ENCODE measurements at places on chromosomes 3 and 15.

- no peak for DNase-seq
Observed at GRCh38 chr15:65254758-65255157, 31.9 kb downstream of the PARP16 start.

DNA sequence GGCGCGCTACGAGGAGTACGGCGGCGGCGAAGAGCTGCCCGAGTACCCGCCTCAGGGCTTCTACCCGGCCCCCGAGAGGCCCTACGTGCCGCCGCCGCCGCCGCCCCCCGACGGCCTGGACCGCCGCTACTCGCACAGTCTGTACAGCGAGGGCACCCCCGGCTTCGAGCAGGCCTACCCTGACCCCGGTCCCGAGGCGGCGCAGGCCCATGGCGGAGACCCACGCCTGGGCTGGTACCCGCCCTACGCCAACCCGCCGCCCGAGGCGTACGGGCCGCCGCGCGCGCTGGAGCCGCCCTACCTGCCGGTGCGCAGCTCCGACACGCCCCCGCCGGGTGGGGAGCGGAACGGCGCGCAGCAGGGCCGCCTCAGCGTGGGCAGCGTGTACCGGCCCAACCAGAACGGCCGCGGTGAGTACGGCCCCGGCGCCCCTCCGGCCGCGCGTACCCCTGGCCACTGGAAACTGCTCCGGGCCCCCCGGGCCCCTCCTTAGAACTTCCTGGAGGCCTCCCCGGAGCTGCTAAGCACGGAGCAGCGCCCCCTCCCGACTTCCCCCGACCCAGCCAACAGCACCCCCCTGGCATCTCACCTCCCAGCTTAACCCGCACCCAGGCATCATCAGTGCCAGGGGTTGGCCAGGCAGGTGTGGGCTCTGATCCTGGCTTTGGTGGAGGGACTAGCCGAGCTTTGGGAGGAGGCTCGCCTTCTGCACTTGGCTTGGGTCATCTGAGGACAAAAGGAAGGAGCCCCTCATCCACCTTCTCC, 1.4 kb downstream of the LOXL1 start:
- DNase-seq = peak; percentile 79

GRCh38 chr3:4742359-4742758, 236.9 kb upstream of the BHLHE40 start:
- no peak for DNase-seq

DNA sequence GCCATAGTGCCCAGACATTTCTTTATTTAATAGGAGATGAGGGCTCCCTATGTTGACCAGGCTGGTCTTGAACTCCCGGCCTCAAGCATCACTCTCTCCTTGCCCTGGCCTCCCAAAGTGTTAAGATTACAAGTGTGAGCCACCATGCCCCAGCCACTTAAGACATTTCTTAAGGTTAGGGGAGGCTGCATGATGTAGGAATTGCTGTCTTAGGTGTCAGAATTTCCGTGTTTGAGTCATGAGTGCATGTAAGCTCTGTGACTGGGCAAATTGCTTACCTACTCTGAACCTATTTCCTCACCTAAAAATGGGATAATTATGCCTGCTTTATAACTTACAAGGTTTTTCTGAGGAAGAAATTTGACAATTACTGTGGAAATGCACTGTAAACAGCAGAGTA, 34.2 kb upstream of the SIAH2 start:
- no peak for DNase-seq

DNA sequence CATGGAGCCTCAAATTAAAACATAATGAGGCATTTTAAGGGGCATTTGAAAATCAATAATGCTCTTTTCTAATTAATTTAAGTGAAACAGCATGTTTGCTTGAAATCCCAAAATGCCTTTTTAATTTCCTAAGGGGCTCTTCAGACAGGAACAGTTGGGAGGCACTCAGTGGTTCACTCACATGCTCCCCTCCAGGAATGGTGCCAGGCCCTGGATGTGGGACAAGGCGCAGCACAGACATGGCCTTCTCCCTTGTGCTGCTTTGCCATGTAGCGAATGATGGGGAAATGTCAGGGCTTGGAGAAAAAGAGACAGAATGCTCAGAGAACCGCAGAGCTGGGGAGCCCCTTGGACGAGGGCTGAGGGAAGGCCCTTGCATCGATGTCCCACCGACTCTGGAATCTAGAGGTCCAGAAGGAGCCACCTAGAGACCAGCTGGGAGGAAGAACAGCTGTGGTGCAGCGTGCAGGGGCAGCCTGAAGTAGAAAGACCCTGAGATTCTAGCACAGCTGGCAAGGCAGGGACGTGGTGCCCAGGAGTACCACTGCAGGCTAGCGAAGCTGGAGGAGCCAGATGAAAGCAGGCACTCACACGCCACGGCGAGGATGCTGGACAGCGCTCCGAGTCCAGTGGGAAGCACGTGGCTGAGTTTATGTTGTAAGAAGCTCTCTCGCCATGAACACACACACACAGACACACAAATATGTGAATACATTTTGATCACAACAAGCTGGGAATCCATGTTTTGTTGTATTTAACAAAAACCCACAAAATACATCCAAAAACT, 27.0 kb downstream of the NSMCE3 start:
- peak; percentile 53 for DNase-seq

DNA sequence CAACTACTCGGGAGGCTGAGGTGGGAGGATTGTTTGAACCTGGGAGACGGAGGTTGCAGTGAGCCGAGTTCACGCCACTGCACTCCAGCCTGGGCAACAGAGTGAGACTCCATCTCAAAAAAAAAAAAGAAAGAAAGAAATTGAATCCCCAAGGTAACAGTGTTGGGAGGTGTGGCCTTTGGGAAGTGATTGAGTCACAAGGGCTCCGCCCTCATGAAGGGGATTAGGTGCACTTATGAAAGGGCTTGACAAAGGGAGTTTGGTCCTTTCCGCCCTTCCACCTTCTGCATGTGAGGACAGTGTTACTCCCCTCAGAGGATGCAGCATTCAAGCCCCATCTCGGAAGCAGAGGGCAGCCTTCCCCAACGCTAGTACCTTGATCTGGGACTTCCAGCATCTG, 21.3 kb downstream of the POC1A start:
- DNase-seq = no peak

- no peak for DNase-seq
Observed at GRCh38 chr3:37930495-37930894, 60.1 kb upstream of the VILL start.

GRCh38 chr15:42275780-42276391, 2.7 kb upstream of the TMEM87A start:
- DNase-seq = peak; percentile 12

GRCh38 chr3:32743934-32744333, 58.9 kb downstream of the CNOT10 start:
- no peak for DNase-seq

DNA sequence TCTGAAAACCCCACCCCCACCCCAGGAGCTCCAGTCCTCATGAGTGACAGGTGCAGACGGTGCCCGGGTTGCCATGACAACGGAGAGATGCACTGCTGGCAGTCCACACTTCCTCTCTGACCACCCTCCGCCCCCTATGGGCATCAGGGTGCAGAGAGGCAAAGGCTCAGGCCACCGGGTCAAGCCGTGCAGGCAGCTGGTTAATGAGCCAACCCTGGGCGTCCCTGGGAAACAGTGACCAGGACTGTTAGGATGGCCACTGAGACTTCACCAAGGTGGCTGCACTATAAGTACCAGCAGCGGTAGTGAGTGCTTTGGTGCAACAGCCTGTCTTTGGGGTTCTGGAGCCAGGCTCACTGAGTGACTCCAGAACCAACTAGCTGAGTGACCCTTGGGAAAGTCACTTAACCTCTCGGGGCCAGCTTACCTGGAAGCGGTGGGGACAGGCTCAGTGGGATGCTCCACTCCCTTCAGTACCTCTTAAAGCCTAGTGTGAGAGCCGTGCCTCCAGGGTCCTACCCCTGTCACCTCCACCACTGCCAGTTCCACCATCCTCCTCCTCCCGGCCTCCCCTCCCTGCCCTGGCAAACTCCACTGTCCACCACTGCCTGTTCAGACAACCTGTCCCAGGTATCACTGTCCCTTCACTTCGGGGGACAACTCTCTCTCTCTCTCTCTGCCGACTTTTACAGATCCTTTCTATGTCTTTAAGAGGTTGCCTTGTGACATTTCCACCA, 121.0 kb upstream of the PRR20G start:
- DNase-seq = no peak

DNA sequence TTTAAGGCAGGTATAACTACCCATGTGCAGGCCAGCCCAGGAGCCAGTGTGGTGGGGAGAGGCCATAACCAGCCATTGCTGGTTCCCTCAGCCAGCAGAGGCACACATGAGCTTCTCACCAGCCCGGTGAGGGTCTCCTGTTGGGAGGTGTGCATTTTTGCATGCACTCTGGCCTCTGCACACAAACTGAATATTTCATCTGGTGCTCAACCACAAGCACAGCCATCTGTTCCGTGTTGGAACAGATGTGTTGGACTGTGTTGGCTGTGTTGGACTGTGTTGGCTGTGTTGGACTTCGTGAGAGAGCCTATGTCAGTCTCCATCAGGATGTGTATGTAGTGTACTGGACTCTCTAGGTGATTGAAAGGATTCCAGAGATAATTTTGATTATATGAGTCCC, 67.2 kb downstream of the RPL39L start:
- no peak for DNase-seq

GRCh38 chr15:69538379-69538778, 85.8 kb downstream of the RPLP1 start:
- no peak for DNase-seq

- DNase-seq = no peak
Observed at GRCh38 chr3:158368271-158368670, 202.7 kb upstream of the MLF1 start.

DNA sequence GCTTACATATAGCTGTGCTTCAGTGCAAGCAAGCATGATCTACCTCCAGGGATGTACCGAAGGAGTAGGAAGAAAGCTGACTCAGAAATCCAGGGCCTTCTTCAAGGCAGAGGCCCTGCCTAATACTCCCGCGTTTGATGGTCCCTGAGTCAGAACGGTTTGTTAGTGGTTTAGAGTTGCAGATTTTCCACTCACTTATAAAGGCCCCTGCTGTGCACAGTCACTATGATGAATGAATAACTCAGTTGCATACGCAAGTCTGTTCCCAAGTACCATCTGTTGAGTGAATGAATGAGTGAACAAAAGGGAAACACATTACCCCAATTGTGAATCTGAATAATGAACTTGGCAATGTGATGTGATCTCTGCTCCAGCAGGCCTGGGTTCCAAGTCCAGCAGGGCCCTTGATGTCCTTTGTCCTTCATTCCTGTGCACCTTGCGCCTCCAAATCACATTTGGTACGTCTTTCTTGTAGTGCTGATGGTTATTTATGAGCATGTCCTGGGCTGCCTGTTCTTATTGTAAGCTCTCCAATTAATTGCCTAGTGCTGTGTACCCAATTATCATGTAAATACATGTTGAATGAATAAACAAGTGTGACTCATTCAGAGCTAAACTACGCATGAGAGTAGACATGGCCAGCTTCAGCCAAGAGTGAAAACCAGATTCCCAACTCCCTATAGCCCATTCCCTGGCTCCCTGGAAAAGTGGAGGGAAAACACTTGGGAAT, 85.3 kb upstream of the LIMD1 start:
- DNase-seq = peak; percentile 64

DNA sequence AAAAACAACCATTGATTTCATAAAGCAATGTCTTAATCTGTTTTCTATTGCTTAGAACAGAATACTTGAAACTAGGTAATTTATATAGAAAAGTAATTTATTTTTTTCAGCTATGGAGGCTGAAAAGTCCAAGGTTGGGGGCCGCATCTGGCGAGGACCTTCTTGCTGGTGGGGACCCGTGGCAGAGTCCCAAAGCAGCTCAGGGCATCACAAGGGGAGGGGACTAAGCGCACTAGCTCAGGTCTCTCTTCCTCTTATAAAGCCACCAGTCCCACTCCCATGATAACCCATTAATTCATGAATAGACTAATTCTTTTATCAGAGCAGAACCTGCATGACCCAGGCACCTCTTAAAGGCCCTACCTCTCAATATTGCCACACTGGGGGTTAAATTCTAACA, 87.2 kb upstream of the KLF13 start:
- DNase-seq = no peak

DNA sequence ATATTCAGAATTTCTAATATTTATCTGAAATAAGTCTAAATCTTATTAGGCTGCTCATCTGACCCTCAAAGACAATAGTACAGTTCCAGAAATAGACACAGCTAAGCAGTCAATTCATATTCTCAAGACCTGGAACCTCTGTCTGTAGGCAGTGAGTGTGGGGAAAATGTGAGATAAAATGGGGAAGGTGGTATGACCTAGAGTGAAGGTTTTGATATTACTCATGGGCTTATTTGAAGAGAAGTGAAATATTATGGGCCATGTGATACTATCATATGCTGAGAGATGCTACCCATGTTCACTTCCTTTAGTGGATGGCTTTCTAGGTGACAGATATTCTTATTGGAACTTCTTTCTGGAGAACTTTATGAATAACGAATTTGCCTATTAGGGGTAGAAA, 33.5 kb downstream of the TGFBR2 start:
- no peak for DNase-seq

DNA sequence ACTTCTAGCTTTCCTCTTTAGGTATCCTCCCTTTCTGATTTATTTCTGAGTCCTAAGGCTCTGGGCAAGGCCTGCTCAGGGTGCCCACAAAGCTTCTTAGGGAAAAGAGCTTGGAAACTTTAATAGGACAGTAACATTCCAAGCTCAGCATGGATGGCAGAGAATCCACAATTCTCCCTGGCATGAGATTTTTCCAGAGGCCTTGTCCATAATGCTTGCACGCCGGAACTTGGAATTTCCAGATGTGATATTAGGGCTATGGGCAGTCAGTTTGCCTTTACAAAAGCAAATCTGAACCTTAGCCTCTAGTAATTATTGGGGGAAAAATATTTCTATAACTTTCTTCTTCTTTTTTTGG, 139.0 kb upstream of the RBMS3 start:
- no peak for DNase-seq

- no peak for DNase-seq
Observed at GRCh38 chr3:54213907-54214306, 91.6 kb downstream of the CACNA2D3 start.

DNA sequence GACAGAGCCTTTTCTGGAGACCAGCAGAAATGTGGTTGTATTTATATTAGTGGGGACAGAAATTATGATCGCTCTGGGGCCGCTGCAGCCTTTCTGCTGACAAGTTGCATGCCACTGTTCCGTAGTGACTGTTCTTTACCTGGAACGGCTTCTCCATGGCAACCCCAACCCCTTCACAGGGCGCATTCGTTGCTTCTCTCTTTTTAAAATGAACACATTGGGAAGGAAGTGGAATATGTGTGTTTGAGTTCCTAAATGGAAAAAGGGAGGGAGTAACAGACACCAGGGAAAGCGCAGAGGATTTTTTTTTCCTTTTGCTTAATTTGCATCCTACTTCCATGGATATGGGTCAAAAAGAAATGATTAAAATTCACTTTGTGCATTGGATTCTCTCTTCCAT, 482.0 kb upstream of the SUCLG2 start:
- no peak for DNase-seq

DNA sequence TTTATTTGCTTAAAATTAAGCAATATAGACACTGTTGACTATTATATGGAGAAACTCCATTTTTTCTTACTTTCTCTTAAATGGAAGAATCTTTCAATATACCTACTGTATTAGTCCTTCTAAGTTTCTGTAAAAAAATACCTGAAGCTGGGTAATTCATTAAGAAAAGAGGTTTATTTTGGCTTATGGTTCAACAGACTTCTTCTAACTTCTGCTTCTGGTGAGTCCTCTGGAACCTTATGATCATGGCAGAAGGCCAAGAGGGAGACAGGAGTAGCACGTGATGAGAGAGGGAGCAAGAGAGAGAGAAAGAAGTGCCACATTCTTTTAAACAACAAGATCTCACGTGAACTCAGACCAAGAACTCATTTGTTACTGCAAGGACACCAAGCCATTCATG, 573.3 kb downstream of the MCTP2 start:
- no peak for DNase-seq

- no peak for DNase-seq
Observed at GRCh38 chr3:97765336-97765735, 778 bp downstream of the ARL6 start.

GRCh38 chr3:87503900-87504498, 227.6 kb upstream of the POU1F1 start:
- DNase-seq = no peak
